ENCODE measurements at places on chromosomes 5 and 9.

- no peak for DNase-seq
Observed at GRCh38 chr9:458590-458989, 243.9 kb downstream of the DOCK8 start.

- no peak for DNase-seq
Observed at GRCh38 chr5:122187426-122187825, 58.1 kb downstream of the ZNF474 start.

GRCh38 chr9:97984188-97985057, 1.3 kb downstream of the ANP32B start:
- DNase-seq = peak; percentile 59

- no peak for DNase-seq
Observed at GRCh38 chr5:65026816-65027548, 258.3 kb downstream of the CWC27 start.

GRCh38 chr9:83511051-83511450, 27.1 kb downstream of the FRMD3 start:
- DNase-seq = no peak

GRCh38 chr5:88806338-88806737, 76.6 kb downstream of the MEF2C start:
- DNase-seq = no peak

DNA sequence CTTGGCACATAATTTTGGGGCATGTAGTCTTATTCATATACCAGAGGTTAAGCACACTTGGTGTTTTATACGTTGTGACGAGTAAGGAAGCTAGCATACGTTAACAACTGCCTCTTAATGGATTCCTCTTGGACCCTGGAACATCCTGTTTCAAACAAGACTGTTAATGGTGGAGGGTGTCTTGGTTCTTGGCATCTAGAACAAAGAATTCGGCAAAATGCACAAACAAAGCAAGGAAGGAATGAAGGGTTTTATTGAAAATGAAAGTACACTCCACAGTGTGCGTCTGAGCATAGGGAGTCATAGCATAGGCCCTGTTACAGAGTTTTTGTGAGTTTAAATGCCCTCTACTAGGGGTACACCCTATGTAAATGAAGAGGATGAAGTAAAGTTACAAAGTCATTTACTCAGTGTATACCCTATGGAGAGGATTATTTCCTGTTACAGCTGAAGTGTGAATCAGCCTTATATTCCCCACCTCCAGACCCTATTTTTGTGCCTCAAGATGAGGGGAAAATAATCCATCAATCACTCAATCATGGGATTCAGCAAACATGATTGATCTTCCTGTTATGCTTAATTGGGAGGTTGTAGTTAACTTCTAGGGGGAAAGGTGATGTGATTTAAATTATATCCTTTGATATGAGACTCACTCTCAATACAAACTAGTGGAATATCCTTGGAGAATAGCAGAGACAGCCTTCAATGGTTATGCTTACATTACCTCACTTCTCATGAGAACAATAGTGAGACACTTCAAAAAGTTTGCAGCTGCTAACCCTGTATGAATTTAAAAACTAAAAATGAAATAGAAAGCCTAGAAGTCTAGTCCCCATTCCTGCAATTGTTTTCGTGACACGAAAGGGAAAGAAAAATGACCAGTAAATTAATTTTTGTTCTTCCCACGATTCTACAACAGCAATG, 84.9 kb upstream of the MYO10 start:
- no peak for DNase-seq

GRCh38 chr5:448061-448765, 5.2 kb downstream of the EXOC3 start:
- DNase-seq = no peak

GRCh38 chr5:64612344-64612961, 77.8 kb upstream of the SHISAL2B start:
- DNase-seq = peak; percentile 40

DNA sequence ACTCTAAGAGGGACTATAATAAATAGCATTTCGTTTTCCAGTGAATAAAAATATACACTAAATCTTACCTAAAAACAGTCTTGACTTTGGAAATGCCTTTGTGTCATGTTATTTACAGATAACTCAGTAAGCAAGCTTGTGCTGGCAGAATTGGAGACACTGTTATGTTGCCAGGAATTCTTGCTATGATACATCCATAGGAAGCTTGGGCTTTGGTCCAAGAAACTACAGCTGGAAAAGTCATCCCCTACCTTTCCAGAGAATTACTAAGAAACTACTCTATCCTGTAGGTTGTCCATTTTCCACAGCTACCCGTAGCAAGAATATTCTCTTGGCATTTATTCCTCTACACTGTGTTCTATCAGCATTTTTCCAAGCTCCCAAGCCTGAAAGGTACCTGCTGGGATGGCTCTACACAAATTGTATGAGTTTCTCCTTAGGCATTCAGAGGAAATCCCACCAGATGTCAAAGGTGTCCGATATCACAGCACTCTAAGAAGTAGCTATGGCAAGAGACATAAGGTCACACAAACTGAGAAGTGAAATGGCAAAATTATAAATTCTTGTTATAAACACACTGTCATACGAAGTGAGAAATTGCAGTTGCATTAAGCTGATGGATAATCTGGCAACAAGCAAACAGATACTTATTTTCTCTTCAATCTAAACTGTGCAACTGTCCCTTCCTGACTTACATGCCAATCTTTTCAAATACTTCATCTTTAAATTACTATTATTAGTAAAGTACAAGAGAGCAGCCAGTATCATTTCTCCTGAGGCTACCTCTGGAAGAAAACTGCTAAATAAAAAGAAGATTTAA, 68.5 kb downstream of the MCTP1 start:
- no peak for DNase-seq

- no peak for DNase-seq
Observed at GRCh38 chr9:13450723-13451122, 171.2 kb upstream of the MPDZ start.

GRCh38 chr9:73162987-73163768, 11.5 kb downstream of the ANXA1 start:
- DNase-seq = no peak

DNA sequence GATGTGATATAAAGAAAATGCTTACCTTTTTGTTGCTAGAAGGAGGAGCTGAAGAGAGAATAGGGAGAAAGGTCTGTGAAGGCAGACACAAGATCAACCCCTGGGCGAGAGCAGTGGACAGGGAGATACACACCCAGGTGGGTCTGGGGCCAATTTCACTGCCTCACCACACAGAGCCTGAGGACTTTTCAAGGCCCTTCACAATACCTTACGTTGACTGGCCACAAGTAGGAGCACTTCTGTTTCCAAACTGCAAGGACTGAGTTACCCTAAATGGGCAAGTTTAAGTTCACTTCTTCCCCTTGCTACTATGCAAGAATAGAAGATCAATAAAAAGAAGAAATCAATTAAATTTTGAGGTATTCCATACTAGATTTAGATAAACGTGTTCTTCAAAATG, 174.5 kb upstream of the SLC12A2 start:
- peak; percentile 13 for DNase-seq

- DNase-seq = peak; percentile 47
Observed at GRCh38 chr5:58156973-58157701, 302.7 kb downstream of the PLK2 start.

DNA sequence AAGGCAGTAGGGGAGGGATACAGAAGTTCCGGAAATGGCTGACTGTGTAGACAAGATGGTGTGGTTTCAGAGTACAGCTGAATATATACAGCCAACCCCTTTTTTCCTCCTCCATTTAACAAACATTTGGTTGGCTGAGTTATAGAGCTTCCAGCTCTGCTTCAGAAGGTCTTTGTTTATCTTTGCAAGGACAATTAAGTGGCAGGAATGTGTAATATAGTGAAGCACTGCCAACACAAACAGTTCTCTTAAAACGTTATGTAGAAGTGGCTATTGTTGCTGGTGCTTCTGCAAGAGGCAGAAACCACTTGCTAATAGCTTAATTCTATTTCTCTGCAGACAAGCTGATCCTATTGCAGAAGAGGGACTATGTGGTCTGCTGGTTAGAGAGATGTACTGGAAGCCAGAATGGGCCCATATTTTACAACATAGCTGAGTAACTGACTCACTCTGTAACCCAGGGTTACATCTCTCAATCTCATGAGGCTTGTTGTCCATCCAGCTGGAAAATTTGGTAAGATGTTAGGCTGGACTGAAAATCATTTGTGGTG, 62.7 kb upstream of the OSMR start:
- DNase-seq = peak; percentile 98

DNA sequence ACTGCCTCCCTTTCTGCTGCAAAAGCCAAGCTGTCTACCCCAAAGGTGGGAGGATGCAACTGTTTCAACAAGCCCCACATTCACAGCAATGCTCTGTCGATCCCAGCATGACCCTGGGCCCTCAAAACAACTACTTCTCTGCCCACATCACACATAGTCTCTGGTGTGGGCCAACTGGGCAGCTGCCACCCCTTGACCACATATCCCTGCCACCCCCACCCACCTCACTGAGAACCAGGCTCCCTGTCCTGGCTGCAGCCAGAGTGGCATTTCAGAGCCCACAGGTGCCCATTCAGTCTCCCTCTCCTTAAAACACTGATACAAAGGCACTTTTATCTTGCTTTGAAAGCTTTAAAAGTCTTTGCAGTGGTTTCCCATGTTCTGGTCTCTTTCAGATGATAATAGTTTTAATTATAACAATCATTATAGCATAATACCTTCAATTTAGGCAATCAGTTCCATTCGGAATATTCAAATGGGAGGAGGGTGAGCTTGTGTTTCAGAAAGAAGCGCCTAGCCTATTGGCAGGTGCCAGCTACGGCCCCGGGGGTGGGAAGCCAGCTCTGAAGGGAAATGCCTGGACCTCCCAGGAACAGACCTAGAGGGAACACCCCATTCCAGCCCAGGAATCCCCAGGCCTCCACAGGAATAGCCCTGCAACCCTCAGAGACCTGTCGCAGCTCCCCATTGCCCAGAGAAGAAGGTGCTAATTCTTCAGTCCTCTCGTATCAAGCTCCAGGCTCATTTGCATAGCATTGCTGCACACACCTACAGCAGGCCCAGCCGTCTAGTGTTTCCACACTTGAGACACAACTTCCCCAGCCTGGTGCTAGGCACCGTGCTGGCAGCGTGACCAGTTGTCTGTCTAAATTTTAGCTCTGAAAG, 90.8 kb downstream of the C5orf15 start:
- no peak for DNase-seq

DNA sequence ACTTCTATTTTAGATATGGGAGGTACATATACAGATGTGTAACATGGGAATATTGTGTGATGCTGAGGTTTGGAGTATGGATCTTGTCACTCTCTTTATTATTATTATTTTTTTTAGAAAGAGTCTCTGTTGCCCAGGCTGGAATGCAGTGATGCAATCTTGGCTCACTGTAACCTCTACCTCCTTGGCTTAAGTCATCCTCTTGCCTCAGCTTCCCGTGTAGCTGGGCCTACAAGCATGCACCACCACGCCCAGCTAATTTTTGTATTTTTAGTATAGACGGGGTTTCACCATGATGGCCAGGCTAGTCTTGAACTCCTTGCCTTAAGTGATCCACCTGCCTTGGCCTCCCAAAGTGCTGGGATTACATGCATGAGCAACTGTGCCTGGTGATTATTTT, 138.4 kb upstream of the SLC28A3 start:
- no peak for DNase-seq

DNA sequence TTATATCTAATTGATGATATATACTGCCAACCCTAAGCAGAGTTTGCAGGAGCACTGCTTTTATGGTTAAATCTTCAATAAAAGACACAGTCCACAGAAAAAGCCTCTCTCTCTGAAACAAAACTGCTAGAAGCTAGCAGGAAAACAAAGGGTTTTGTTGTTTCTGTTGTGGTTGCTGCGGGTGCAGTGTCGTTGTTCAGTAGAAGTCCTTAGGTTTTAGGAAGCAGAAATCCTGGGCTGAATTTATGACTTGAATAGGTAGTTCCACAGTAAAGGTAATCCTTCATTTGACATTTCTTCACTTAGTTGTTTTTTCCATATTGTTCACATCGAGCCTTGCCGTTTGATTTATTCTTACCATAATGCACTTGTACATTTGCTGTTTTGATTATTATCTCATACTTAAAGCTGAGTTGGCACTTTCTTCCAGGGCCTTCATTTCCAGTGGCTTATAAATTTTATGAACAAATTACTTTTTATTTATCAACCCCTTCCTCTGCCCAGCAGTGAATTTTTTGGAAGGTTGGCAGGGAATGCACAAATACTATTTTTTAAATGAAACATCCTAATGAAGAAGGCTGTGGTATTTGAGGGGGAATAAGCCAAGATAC, 209.6 kb upstream of the SLC30A5 start:
- DNase-seq = no peak

DNA sequence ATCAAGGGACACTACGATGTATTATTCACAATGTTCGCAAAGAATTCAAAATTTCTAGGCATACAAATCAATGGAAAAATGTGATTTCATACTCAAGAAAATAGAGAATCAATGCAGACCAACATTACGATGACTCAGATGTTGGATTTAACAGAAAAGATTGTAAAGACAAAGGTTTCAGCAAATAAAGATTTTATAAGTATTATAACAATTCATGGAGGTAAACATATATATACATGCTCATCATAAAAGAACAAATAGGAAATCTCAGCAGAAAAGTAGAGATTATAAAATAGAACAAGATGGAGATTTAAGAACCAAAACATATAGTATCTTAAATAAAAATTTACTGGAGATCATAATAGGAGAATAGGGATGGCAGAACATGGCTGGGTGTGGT, 93.4 kb upstream of the JAK2 start:
- DNase-seq = no peak

- DNase-seq = no peak
Observed at GRCh38 chr9:93031629-93032430, 26.7 kb upstream of the SUSD3 start.

DNA sequence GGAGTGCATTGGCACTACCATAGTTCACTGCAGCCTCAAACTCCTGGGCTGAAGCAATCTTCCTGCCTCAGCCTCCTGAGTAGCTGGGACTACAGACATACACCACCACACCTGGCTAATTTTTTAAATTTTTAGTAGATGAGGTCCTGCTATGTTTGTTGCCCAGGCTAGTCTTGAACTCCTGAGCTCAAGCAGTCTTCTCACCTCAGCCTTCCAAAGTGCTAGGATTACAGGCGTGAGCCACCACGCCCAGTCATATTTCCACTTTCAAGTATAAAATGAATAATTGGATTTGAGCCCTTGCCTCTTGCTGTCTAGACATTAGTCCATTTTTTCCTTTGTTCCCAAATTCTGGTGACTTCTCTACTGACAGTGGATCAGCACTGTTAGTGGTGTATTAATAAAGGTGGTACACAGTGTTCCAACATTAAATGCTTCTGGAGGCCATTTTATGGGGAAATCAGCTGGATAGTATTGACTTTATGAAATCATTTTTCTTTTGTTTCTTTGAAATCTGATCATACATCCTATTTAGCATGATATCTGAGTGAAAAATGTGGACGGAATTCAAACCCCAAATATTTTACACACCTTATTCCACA, 15.9 kb downstream of the ATP6V0E1 start:
- no peak for DNase-seq

GRCh38 chr9:106321394-106322180, 541.4 kb upstream of the ZNF462 start:
- DNase-seq = peak; percentile 52

GRCh38 chr9:114166614-114167572, 11.6 kb downstream of the COL27A1 start:
- DNase-seq = no peak

DNA sequence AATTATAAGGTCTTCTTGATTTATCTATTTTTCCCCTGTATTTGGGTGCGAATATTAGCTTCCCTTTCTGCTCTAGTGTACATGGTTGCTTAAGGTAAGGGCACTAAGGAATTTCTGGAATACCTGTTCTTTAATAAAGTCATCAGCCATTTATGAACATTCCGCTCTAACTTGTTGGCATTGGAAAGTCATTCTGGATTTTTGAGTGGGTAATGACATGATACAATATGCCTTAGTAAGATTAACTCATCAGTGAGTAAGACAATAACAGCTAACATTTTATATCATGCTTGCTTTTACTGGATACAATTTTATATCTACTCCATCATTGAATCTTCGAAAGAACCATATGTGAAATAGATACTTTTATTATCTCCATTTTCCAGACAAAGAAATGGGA, 196.1 kb downstream of the ARRDC3 start:
- no peak for DNase-seq

Data from NCI-H1105 treated with DMSO at 0.1 percent for 48 hours (cell line).